NCI-H1694 treated with DMSO at 0.1 percent for 48 hours (cell line): ENCODE measurements at places on chromosomes 4 and X.

- DNase-seq, result no peak
These were observed 261.4 kb downstream of the DHX15 start for GRCh38 chr4:24322995-24323394.

DNA sequence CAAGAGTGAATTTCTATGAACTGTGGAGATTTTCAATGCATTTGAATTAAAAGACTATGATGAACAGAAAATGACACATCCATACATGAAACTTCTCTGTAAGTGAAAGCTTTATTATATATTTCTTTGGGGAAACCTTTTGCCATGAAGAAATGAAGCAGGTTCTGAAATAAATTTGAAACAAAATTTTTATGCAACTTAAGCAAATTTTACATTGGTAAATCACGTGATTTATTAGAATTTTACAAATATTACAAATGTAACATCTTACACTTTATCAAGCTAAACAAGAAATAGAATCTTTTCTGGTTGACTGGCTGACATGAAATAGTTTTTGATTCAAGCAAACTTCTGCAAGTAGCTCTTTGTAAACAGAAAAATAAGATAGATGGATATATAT lies 131.2 kb downstream of the IL1RAPL1 start:
- no peak for DNase-seq

- DNase-seq, result no peak
These were observed 42.8 kb downstream of the CUL4B start for GRCh38 chrX:120517936-120518335.

DNA sequence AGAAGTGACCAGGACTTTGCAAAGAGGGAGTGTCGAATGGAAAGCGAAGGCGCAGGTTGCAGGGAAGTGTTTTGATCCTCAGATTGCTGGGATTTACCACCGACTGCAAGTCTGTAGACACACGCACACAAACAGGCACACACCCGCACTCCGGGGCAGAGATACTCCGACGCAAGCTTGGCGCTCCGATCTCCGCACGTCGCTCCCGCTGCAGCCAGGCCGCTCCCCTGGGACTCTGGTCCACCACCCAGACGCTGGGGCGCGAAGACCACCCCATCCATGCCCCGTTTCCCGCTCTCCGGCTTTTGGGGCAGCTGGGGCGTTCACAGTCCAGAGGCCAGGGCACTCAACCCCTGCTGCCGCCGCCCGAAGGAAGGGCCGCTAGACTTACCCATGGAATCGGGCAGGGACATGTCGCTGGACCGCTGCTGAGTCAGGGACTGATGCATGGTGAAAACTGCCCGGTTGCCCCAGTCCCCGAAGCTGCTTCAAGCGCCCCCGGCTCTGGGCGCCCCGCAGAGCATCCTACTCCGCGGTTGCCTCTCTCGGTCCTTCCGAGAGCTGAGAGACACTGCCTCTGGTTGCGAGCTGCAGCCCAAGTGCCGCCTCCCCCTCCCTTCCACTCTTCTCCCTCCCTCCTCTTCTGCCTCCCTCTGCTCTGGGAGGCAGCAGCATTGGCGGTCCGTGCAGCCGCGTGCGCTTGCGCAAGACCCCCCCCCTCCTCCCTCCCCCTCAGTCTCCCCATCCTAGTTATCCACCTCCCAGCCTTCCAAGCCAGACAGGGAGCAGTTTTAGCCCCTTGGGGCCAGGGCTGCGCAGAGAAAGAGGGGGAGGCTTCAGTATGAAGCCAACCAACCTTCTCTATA lies at the start of gene TMEM255A:
TMEM255A (minus strand) TSS at position 601 of the 866 bp plus-strand sequence; CDS start at position 449, 152 bp downstream.
- peak; percentile 6 for DNase-seq

DNA sequence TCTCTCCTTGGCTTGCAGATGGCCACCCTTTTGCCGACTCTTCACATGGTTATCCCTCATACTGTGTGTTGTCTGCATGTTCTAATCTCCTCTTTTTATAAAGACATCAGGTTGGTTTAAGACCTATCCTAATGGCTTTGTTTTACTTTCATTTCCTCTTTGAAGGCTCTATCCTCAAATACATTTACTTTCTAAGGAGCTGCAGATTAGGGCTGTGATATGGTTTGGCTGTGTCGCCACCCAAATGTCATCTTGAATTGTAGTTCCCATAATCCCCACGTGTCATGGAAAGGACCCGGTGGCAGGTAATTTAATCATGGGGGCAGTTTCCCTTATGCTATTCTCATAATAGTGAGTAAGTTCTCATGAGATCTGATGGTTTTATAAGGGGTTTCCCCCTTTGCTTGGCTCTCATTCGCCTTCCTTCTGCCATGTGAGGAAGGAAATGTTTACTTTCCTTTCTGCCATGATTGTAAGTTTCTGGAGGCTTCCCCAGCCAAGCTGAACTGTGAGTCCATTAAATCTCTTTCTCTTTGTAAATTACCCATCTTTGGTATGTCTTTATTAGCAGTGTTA lies 204.5 kb downstream of the RELL1 start:
- no peak for DNase-seq

DNA sequence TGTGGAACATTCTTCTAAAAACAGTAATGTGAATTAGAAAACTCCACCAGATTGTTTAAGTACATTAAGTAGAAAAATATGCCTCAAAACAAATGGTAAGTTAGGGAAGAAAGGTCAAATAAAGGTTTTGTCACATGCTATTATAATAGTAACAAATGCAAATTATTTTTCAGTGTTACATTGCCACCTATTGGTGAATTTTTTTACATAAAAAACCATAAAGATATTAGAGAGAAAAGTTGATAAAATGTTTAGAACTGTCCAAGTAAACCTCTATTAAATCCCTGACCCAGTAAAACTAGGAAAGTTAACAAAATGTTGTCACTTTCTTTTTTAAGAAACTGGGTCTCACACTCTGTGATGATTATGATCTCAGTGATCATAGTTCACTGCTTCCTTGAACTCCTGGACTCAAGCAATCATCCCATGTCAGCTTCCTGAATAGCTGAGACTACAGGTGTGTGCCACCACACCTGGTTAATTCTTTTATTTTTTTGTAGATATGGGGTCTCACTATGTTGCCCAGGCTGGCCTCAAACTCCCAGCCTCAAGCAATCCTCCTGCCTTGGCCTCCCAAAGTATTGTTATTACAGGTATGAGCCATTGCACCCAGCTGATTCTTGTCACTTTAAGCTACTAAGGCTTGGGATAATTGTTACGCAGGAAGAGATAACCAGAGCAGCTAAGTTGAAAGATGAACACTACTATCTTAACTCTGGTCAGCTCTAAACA lies 157.6 kb downstream of the ATRX start:
- DNase-seq, result no peak

DNA sequence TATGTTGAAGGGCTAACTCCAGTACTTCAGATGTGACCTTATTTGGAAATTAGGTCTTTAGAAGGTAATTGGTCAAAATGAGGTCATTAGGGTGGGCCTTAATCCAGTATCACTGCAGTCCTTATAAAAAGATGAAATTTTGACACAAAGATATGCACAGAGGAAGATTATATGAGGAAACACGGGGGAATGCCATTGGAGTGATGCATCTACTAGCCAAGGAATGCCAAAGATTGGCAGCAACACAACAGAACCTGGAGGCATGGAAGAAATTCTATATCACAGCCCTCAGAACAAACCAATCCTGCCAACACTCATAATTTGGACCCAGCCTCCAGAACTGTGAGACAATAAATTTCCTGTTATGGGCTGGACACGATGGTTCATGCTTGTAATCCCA lies 17.6 kb downstream of the TRIM61 start:
- no peak for DNase-seq

DNA sequence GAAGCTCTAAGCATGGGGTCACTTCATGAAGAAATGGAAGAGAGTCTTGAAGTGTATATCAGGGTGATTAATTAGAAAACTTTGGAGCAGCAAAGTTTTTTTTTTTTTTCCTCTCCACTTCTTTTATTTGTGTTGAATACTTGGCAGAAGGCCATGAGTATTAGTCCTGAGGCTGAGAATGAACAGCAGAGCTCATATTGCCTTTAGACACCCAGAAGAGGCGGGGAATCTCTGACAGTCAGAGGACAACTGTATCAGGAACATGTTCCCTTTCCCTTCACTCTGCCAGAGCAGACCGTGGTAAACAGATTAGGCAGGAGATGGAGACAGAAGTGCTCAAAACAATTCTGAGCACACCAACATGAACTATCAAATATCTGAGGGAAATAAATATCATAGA lies 300.9 kb downstream of the FAM47A start:
- no peak for DNase-seq

DNA sequence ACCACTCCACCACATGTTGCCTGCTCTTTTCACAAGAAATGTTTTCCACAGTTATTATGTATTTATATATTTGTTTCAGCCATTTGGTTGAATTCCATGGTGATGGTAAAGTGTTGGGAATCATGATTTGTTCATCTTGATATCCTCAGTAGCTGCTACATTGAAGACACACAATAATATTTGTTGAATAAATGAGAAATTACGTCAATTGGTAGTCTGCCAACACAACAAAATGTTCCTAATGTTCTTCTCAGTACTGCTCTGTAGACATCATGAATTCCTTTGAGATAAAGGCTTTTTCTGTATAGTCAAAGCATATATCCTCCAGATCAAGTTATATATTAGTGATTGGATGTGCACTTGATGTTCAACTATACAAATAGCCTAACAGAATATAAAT lies 29.5 kb downstream of the CXXC4 start:
- no peak for DNase-seq

- DNase-seq, result no peak
These were observed 226.2 kb downstream of the PALLD start for GRCh38 chr4:168723020-168723419.

DNA sequence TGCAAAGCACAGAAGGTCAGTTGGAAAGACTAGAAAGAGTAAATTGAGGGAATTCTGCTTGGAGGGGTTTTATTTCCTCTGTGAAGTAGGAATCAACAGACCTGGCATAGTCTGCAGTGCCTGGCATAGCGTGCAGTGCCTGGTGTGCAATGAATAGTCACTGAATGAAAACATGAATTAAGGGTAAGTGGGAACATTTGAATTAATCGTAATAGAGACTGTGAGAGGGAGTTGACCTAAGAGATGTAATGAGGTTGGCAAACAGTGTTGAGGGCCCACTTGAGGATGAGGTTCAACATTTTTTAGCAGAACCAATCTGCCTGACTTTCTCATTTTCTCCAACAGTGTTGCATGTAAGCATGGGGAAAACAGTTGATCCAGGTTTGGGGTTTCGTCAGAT lies 377.2 kb upstream of the FTHL17 start:
- no peak for DNase-seq

DNA sequence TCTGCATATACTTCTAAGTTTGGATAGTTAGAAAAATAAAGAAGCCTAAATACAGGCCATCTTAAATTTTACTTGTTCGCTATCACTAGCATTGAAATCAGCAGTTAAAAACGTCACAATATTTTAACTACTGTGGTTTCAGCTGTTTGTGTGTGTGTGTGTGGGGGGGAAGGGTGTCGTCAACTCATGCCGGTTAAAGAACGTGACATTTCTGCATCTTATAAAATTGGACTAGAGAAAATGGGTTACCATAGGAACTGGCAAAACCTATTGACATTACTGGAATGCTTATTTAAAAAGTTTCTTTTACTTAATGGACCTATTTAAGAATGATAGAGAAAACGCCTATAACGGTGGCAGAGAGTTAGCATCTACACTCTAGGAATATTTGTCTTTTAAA lies 1.2 kb upstream of the CNKSR2 start:
- no peak for DNase-seq

DNA sequence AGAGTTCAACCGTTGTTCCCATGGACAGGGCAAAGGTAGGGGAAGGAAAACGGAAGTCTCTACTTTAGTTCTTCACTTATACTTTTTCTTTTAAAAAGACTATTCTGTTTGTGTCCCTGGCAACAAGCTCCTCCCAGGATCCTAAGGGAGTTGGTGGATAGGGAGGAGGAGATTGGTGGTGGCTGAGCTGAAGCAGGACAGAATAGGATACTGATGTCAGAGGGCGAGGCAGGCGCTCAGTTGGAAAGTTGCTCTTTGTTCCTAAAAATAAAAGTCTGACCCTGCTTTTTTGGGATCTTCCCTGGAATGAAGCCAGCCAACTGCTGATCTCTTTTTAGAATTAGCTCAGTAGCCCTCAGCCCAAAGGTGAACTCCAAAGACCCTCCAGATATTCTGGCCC lies 104.7 kb downstream of the MGST2 start:
- no peak for DNase-seq

- no peak for DNase-seq
These were observed 40.2 kb upstream of the TMEM154 start for GRCh38 chr4:152719801-152720556.

GRCh38 chr4:30839583-30840520 lies 119.7 kb downstream of the PCDH7 start:
- no peak for DNase-seq

- DNase-seq, result no peak
These were observed 183.4 kb downstream of the KIT start for GRCh38 chr4:54840992-54841768.

DNA sequence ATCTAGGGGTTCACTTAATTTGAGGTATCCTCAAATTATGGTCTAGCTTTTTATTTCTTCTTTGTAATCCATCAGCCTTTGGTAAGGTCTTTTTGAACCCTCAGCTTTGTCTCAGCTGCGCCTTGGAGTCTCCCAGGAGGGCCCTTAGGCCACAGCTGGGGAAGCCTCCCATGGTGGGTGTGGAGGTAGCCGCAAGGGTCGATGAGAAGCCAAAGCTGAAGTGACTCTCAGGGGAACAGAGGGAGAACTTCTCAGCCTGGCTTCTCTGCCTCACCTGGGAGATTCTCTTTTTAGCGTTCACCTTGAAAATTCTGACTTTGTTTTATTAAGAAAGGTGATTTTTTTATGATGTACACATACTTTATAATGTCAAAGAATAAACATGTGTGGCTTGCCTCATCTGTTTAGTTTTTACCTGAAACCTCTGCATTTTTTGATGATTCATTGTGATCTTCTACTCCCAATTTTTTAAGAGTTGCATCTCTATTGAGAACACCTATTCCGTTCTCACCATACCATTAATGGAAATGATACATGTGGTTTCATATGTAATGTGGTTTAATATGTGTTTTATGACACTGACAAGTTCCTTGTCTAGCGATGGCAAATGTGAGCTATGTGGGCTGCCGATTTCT lies 25.6 kb upstream of the SLC25A4 start:
- no peak for DNase-seq

DNA sequence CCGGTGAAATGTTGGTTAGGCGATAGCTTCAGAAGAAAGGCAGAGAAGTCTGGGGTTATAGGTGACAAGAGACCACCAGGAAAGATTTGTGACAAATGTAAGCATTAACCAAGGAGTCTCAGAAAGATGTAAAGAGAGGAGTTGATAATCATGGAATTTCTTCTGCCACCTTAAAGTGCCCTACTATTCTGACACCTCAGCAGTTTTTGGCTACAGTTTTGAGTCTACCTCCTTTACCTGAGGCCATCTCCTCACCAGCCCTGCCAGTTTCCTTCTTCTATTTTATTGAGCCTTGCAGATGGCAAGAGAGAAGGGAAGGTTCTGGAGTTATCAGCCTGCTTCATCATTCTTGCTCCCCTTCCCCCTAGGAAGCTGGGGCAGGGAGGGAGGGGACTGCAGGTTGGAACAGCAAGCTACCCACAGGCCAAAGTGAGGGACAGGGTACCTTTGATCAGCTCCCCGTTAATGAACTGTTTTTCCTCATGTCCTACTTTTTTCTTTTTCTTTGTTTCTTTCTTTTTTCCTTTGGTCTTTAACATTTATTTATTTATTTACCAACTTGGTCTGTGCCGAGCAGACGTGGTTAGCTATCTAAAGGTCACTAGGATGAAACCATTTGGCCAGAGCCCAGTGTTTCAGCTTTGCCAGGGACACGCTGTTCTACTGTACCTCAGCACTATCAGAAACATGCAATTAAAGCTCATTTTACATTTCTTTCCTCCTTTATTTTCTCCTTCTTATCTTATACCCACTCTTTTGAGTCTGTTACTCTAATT lies 438.7 kb upstream of the AR start:
- DNase-seq, result no peak
